ENCODE measurements at places on chromosomes 16 and 17.

DNA sequence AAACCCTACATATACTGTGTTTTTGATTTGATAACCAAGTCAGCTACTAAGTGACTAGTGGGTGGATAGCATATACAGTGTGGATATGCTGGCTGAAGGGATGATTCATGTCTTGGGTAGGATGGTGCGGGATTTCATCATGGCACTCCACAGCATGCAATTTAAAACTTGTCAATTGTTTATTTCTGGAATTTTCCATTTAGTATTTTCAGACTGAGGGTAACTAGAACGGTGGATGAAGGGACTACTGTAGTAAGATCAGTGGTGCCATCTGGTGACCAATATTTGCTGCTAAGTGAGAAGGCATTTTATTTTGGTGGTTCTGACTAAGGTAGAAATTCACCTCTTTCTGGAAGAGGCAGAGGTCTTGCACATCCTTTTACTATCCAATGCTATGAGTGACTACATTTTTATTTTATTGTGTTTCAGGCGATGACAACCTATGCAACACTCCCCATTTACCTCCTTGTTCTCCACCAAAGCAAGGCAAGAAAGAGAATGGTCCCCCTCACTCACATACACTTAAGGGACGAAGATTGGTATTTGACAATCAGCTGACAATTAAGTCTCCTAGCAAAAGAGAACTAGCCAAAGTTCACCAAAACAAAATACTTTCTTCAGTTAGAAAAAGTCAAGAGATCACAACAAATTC lies 3.1 kb downstream of the CDC6 start:
- DNase-seq: no peak

- no peak for DNase-seq
These were observed 313.3 kb upstream of the XYLT1 start for GRCh38 chr16:17784073-17784472.

DNA sequence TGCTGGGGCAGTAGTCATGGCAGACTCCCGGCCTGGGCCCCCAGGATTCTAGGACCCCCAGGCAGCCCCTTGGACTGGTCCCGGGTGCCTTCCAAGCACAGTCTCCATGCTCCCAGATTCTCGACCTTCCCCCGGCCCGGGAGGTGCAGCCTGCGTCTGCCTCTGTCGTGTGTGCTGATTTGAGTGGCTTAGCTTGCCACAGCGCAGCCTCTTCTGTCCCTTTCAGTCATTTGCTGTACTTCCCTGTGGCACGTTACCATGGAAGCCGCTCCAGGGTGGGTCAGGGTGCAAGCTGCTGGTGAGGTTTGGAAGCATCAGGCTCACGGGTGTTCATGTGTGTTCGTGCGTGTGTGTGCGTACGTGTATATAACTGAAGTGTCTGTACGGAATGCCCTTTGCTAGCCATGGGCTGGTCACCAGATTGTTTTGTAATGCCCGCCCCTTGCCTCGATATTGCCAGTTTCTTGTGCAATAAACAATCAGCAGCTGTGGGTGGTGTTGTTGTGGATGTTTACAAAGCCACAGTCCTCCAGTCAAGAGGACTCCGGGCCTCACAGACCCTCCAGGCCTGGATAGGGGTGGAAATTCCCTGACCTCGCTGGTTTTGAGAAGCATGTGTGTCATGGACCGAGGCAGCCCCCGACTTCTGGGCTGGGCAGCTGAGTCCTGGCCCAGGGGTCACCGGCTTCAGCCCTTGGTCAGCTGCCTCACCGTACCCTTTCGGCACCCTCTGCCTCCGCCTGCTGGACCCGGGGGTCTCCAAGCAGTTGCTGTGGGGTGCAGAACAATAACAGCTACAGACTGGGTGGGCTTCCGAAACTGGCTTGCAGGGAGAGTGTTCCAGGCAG lies 9.7 kb upstream of the CLEC18A start:
- peak; percentile 54 for DNase-seq

DNA sequence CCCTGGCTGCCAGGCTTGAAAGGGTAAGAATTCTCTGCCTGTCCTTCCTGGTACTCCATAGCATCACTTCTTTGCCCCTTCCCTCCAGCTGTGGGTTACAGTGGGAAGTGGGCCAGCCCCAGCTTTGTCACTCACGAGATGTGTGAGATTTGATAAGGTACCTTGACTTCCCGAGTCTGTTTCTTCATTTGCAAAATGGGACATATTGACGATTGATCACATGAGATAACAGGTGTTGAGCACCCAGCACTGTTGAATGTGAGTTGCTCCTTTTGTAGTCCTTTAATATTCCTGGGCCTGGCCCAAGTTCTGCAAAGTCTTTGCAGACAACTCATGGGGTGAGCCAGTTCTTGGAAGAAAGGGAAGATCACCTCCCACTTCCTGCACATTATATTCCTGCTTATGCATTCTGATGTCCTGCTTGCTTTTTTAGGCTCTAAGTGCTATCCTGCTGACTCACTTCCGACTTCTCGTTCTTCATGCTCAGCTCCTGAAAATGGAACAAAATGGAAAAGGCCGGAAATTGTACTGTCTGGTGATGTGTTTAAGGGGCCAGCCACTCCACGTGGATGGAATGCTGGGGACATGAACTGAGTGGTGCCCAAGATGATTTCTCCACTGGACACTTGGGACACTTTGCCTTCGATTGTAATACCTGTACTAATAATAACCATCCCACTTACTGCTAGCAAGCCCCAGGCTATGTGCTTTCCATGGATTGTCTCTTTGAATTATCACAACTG lies 8.3 kb upstream of the NLK start:
- no peak for DNase-seq

DNA sequence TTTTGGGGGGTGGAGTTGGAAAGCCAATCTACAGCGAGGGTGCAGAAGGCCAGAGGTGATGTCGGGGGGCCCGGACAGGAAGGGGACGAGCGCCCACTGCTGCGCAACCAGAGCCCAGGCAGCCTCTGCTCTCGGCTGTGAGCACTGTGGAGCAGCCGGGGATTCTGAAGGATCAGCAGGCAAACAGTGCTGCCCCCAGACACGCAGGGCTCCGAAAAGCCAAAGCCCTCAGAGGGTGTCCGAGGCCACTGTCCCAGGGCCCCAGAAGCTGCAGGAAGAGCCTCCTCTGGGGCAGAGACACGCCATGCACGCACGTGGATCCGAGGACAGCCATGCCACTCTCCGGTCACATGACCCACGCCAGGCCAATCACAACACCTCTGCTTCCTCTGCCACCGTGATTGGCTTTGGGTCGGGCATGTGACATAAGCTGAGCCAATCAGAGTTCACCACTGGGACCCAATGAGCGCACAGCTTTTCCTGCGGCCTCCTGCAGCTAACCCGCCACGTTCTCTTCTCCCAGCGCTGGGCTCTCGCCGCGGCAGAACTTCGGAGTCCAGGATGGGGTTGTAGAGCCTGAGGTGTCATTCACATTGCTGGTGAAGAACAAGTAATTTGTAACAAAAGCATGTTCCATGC lies 40.7 kb downstream of the ACTG1 start:
- peak; percentile 60 for DNase-seq

- DNase-seq: no peak
These were observed 862 bp upstream of the GDE1 start for GRCh38 chr16:19522760-19523159.

- DNase-seq: peak; percentile 67
These were observed 1.7 kb downstream of the DEXI start for GRCh38 chr16:10940501-10941079.

GRCh38 chr17:33637534-33637933 lies 344.4 kb upstream of the ASIC2 start:
- no peak for DNase-seq

DNA sequence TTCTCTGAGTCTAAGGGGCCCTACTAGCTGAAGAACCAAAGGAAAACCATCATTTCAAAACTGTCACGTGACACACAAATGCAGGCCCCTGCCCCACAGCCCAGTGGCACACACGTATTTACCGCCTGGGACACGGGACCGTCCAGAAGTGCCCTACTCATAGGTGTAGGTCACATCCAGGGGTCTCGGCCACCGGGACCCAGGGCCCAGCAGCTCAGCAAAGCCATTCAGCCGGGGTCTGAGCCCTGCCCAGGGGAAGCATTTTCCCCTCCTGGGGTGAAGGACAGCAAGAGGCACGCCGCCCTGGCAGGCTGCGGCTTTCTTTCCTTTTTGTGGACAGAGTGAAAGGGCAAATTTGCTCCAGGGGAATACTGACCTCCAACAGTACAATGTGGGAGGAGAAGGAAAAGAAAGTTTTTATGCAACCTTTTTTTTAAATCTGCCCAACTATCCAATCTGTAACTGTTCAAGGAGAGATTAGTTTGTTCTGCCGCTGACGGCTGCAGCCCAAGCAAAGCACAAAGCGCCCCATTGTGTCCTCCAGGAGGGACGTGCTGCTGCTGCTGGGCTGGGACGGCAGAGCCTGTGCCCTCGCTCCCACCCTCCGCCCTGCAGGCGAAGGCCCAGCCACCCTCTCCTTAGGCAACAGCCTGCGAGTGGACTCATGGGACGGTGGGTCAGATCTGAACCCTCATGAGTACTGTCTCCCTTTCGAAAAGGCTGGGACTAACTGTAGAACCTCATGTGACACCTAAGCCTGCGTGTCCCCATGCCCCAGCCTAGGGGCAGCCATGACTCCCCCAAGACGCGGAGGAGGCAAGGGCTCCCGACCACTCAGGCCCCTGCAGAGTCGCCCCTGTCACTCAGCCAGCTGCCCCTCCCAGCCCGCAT lies 21.3 kb downstream of the SLC7A5 start:
- no peak for DNase-seq

- no peak for DNase-seq
These were observed 534.1 kb downstream of the GRIN2A start for GRCh38 chr16:9647981-9648701.

DNA sequence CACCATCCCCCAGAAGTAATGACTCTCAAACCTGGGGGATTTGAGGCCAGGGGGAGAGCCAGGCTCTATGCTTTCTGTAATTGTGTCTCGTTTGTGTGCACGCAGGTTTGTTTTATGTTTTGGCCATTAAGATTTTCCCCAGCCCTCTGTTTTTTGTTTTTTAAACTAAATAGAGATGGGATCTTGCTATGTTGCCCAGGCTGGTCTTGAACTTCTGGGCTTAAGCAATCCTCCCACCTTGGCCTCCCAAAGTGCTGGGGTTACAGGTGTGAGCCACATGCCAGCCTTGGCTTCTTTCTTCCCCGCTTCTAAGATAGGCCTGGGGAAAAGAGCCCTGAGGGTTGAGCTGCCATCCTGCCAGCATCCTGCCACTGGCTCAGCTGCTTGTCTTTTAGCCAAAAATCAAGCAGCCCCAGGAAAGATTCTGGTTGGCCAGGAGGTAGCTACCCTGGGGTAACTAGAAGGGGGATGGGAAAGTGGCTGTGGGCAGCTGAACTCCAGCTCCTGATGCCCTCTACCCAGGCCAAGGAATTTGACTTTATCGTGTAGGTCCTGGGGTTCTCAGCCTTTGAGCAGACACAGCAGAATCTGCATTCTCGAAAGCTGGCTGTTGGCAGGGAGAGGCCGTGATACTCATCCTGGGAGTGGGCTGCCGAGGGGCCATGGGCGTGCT lies 18.4 kb downstream of the KDM8 start:
- no peak for DNase-seq

- peak; percentile 35 for DNase-seq
These were observed 130.9 kb downstream of the RPTOR start for GRCh38 chr17:80675438-80676095.

- DNase-seq: no peak
These were observed 11.2 kb upstream of the ACSF2 start for GRCh38 chr17:50414808-50415207.

DNA sequence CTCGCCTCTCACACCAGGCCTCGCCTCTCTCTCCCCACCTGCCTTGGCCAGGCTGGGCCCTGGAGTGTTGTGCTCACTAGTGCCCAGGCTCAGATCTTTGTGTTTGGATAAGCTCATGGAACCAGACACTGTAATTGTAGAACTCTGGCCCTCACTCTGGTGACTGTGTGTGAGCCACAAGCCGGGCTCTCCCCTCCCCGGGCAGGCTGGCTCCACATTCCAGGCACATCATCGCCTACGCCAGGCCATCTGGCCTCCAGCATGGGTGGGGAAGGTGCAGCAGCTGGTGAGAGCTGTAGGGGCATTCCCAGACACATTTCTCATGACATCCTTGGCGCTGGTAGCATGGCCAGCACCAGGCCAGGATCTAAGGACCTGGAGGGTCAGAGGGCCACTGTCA lies 202.3 kb downstream of the RAB11FIP4 start:
- DNase-seq: peak; percentile 74
